Left hindlimb (tissue), 1 donor: ENCODE measurements at places on chromosomes 3 and 15.

DNA sequence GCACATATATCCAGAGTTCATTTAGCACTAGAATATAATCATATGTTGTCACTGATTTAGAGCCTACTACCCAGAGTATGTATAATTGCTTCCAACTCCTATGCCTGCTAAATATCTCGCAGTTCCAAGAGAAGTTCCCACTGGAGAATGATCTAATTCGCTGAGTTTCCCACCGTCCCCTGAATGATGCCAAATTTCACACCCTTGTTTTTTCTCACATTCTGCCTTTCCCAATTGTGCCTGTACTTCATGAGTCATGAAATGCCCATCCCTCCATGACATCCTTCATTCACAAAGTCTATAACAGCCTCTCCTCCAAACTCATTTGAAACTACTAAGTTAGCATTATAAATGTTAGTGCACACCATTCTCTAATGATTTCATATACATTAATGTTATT is 177.2 kb downstream of the CBLB start:
- peak; percentile 30 for DNase-seq

DNA sequence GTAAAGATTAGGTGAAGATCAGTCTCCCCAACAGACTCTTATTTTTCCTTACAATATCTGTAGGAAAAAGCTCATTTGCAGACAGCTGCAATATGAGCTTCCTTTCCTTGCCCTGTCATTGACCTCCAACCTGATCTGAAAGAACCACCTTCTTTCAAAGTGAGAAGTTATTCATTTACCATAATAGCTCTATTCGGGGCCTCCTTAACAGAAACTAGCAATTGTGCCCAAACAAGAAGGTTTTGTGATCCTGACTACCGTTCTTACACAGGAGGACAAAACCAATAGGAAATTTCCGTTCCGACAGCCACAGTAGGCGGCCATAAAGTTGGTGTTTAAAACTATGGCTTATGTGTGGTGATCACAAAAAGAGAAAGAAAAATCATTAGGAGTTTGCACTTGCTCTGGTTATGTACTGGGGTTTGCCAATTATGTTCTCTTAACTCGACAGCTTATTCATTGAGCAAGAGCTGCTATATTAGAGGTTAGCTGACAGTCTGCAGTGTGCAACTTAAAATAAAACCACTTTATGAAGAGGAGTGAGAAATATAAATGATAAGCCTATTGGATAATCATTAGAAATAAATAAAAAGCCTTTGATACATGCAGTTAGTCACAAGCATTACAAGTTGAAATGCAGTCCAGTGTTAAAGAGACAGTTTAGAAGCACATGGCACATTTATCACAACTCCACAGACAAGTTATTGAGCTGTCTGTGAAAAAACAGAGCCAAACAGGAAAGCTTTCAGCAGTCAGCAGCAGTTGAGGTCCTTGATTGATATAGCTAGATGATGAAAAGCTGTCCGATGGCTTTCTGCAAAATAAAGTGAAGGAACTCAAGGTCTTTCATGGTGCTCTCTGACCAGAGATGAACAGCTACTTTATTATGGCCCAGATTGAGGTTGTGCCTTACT is 199.8 kb downstream of the WDR72 start:
- DNase-seq = no peak

DNA sequence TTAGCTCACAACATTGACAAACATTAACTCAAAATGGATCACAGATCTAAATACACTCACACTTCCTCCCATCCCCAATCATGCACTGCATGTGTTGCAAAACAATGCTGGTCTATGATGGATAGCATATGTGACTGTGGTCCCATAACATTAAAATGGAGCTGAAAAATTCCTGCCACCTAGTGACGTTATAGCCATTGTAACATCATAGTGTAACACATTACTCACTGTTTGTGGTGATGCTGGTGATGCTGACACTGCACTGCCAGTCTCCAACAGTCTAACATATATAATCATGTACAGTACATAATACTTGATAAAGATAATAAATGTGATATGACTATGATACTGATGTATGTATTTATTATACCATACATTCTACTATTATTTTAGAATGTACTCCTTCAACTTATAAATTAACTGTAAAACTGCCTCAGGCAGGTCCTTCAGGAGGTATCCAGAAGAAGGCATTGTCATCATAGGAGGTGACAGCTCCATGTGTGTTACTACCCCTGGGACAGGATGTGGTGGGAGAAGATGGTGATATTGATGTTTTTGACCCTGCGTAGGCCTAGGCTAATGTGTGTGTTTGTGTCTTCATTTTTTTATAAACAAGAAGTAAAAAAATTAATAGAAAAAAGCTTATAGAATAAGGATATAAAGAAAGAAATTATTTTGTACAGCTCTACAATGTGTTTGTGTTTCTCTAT is 41.3 kb downstream of the TXNRD3 start:
- no peak for DNase-seq

GRCh38 chr15:40366457-40367370 is 8.7 kb downstream of the DISP2 start:
- no peak for DNase-seq

- DNase-seq = peak; percentile 59
Measured at GRCh38 chr3:125042725-125043406, 12.9 kb downstream of the HEG1 start.

GRCh38 chr3:196198771-196199753 is 12.1 kb downstream of the ZDHHC19 start:
- DNase-seq = no peak

- no peak for DNase-seq
Measured at GRCh38 chr3:170714562-170715535, 129.0 kb upstream of the SLC7A14 start.

DNA sequence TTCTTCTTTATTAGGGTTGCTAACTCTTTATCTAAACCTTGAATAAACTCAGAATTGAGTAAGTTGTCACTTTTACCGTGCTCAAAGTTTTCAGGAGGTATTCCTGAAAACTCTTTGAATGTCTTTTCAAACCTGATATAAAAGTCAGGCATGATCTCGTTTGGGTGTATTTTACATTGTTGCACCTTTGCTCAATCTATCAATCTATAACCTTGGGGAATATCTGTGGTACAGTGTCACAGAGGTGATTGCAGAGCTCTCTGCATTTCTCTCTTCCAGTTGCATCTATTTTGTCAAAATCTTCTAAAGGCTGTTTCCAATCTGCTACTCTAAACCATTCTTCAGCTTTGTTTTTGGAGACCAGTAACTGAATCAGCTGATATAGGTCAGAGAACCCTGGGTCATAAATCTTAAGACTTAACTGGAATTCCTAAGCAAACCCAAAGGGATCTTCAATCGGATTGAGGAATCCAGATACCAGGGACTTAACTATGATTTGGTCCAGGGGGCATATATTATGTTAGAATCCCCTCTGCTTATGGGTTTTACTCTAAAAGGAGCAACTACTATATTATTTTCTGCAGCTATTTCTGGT is 35.6 kb upstream of the AP4E1 start:
- no peak for DNase-seq

- DNase-seq = no peak
Measured at GRCh38 chr3:129310111-129311011, 31.7 kb downstream of the HMCES start.

DNA sequence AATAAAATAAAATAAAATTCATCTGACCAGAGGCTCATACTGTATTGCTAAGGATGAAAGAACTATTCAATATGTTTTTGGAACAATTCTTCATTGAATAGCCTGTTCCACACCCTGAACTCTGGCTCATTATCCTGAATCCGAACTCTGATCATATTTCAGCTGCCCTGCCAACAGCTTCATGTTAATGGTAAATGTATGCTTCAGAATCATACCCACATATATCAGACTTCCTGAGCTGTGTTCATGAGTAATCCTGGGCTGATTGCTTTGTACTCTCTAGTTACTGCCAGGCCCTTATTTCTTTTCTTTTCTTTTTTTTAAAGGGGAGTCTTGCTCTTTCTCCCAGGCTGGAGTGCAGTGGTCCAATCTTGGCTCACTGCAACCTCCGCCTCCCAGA is 11.8 kb downstream of the INO80 start:
- DNase-seq = no peak

DNA sequence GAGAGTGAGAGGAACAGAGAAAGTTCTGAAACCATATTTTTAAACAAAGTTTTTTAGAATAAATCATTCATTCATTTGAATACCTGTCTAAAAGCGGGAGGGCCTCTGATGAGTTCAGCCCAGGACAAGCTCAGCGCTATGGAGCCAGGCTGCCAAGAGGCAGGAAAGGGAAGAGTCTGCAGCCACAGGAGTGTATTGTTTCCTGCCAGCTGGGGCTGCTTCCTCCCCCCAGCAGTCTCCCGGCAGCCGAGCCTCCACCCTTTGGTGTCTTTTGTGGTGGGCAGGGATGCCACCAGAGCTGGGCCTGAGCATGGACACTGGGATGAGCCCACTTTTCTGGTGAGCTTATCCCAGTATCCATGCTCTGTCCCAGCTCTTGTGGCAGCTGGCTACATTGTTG is 199.5 kb upstream of the TPRG1 start:
- no peak for DNase-seq

- no peak for DNase-seq
Measured at GRCh38 chr3:171796625-171797264, 13.5 kb downstream of the PLD1 start.

DNA sequence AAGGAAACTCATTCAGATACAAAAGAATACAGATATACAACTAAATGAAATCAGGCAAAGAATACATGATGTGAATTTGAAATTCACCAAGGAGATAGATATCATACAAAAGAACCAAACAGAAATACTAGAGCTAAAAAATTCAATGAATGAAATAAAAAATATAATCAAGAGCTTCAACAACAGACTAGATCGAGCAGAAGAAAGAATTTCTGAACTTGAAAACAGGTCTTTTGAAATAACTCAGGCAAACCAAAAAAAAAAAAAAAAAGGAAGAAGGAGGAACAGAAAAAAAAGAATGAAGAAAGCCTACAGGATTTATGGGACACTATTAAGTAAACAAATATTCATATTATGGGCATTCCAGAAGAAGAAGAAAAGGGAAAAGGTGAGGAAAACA is 137.8 kb downstream of the DMXL2 start:
- no peak for DNase-seq

- DNase-seq = no peak
Measured at GRCh38 chr3:33438881-33439545, 1.2 kb downstream of the UBP1 start.

GRCh38 chr15:78873793-78874765 is 1.4 kb downstream of the MORF4L1 start:
- no peak for DNase-seq

GRCh38 chr3:184765047-184765729 is 46.8 kb upstream of the VPS8 start:
- no peak for DNase-seq

GRCh38 chr3:46628901-46629369 is 16.6 kb downstream of the FAM240A start:
- peak; percentile 75 for DNase-seq
